ENCODE measurements at places on chromosomes 13 and 19.
A peak's percentile ranks its signal among the peaks of the same experiment; 100 is the strongest.

GRCh38 chr13:109389456-109389855 lies 396.9 kb downstream of the IRS2 start:
- DNase-seq: no peak

DNA sequence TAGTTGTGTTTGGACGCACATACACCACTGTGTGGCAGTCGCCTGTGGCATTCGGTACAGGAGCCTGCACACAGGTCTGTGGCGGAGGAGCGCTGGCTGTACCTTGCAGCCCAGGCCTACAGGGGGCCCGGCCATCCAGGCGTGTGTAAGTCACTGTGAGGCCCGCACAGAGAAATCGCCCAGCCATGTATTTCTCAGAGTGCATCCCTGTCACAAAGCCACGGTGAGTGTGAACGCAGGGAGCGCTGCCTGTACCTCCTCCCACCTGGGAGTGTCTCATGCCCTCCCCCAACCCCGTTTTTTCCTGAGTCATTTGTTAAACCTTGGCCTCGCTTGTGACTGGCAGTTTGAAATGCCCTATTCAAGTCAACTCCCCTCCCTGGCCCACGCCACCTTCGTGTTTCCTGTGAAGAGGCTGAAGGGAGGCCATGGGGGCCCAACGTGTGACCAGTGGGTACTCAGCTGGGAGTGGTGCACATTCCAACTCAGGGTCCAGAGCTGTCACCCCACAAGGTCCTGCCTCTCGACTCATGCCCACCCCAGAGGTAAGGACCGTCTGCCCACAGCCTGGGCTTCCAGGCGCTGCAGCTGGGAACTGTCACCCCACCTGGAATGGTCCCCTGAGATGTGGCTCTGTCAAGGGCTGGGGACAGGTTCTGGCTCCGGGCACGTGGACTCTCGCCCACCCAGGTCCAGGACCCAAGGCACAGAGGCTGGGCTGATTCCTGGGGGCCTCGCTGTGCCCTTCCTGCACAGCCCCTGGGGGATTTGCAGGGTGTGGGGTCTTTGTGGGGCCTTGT lies 11.6 kb upstream of the RASA3 start:
- DNase-seq: peak; percentile 60

DNA sequence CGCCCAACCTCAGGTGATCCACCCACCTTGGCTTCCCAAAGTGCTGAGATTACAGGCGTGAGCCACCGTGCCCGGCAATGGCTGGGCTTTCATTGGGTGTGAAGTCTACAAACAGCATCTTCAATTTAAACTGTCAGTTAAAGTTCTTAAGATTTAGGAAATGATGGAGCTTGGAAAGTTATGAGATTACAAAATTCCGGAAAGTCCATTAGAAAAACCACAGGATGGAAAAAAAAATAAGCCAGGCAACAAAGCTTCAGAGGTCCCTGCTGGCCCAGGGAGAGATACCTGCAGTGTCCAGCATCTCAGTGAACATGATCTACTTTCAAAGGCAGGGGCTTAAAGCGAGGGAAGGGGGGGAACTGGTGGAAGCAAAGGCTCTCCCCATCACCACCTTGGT lies 4.6 kb upstream of the ZNF587B start:
- no peak for DNase-seq

DNA sequence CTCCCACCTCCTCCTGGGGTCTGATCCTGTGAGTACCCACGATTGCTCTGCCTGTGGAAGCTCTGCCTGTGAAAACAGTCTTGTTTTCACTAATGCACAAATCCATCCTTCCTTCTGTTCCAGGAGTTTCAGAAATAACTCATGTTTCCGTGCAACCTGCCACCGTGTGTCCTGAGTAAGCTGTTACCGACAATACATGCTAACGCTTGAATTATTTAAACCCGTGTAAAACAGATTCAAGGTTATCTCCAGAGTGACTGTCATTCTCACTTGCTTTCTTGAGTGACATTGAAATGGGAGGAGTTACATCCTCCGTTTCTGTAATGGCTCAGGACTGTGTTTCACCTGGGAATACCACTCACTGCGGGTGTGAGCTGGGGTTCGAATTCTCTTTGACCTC lies 24.9 kb downstream of the GPR12 start:
- DNase-seq: no peak

GRCh38 chr19:11125994-11126685 lies 29.4 kb downstream of the SPC24 start:
- peak; percentile 76 for DNase-seq

- DNase-seq: no peak
Observed at GRCh38 chr13:46288570-46289259, 77.0 kb downstream of the LRRC63 start.

DNA sequence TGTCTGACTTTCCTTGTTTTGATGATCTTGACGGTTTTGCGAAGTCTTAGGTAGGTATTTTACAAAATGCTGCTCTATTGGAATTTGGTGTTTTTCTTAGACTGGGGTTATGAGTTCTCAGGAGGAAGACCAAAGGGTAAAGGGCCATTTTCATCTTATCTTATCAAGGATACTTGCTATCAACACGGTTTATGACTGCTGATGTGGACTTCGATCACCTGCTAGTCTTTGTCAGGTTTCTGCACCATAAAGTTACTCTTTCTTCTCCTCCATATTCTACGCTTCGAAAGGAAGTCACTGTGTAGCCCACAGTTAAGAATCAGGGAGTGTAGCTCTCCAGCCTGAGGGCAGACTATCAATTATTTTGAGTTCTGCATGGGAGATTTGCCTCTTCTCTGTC lies 7.4 kb upstream of the CEBPG start:
- no peak for DNase-seq

DNA sequence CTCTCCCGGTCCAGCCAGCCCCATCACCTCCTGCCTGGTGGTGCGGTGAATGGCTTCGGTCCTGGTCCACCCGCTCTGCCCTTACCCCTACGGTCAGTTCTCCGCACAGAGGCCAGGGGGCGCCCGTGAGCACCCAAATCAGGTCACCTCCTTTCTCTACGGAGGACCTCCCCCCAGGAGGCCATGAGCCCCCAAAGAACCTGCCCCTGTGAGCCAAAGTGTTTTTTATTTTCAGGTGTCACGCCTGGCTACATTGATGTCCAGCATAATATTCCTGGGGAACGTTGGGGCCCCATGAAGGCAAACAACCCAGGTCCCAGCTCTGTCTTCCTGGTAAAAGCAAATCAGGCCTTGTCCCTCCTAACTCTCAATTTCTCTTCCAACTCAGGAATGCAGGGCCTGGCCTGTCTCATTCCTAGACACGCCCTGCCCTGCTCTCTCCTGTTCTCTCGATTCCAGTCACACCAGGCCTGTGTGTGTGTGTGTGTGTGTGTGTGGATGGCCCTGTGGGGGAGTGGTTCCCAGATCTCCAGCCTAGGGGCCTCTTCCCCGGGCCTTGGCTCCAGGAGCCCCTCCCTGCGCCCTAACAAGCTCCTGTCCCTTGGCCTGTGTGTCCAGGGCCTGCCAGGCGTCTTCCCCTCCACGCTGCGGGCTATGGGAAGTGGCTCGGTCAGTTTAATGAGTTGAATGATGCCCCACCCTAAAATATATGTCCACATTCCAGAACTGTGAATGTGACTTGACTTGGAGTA lies 9.7 kb upstream of the GIPC1 start:
- DNase-seq: peak; percentile 78

GRCh38 chr13:96492766-96493165 lies 402.9 kb downstream of the HS6ST3 start:
- DNase-seq: no peak

DNA sequence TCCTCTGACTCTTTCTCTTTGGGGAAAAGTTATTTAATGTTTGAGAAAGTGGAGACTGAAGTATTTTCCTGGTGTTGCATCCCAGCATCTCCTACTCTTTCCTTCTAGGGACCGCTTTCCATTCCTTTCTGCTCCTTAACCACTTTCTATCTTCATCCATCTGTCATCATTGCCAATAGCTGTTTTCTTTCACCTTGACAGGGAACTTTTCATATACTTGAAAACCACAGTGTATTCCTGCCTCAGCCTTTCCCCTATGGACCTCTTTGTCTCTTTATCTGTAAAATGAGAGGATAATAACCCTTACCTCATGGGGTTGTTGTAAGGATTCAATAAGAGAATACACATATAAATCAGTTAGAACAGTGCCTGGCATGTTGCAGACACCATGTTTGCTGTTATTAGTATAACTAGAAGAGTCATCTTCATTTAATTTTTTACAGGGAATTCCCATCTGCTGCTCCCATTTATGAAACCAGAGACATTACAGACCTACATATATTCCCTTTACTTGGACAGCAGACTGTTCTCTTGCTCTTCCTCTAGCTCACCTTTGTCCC lies 31.8 kb downstream of the LCP1 start:
- no peak for DNase-seq

DNA sequence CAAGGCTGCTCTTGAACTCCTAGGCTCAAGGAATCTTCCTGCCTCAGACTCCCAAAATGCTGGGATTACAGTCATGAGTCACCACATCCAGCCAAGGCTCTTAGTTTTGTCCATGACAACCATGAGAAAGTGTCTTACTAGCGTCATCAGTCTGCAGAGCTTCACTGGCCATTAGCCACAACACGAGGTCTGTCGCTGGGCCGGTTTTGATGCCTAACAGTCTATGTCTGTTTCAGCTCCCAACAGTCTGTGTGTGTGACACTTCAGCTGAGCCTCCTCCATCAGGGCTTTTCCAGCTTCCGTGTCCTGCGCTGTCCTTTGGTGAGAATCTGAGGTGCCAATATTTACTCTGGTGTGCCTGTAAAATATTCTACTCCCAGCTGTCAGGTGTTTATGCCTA lies 47.6 kb downstream of the CEP89 start:
- no peak for DNase-seq

DNA sequence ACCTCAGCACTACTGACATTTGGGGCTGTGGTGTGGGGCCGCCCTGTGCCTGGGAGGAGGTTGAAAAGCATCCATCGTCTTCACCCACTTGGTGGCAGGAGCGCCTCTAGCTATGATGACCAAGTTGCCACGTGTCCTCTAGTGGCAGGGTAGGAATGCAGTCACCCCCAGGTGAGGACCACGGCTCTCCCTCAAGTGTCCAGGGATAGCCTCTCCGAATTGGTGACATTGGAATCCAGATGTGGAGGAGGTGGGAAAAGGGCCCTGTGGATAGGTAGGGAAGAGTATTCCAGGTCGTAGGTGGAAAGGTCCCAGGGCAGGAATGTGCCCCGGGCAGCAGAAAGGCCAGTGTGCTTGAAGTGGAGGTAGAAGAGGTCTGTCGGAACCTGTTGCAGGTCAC lies 37.6 kb downstream of the ARHGEF18 start:
- no peak for DNase-seq

- DNase-seq: no peak
Observed at GRCh38 chr13:48038761-48039160, 1.2 kb downstream of the NUDT15 start.

- DNase-seq: no peak
Observed at GRCh38 chr19:2809387-2810140, 10.1 kb upstream of the ZNF554 start.

DNA sequence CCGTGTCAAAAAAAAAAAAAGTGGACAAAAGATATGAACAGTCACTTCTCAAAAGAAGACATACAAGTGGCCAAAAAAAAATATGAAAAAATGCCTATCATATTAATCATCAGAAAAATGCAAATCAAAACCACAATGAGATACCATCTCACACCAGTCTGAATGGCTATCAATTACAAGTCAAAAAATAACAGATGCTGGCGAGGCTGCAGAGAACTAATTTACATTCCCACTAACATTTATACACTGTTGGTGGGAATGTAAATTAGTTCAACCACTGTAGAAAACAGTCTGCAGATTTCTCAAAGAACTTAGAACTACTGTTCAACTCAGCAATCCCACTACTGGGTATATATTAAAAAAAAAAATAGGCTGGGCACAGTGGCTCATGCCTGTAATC lies 26.5 kb upstream of the FOXO1 start:
- no peak for DNase-seq

DNA sequence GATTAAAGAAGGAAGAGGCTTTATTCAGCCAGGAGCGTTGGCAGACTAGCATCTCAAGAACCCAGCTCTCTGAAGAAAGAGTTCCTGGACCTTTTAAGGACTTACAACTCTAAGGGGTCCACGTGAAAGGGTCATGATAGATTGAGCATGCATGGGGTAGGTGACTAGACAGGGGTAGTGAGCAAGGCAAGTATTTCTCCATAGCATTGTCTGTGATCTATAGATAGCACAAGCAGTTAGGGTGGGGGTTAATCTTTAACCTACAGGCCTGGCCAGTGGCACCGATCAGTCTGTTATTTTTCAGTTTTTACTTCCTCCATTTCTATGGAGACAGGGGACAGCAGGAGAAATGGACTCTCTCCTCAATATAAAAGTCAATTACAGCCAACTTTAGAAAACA lies 983.7 kb downstream of the SLITRK1 start:
- no peak for DNase-seq

GRCh38 chr13:75544681-75545330 lies 4.8 kb upstream of the UCHL3 start:
- DNase-seq: no peak

GRCh38 chr19:23799321-23799720 lies 40.6 kb upstream of the ZNF681 start:
- peak; percentile 33 for DNase-seq

DNA sequence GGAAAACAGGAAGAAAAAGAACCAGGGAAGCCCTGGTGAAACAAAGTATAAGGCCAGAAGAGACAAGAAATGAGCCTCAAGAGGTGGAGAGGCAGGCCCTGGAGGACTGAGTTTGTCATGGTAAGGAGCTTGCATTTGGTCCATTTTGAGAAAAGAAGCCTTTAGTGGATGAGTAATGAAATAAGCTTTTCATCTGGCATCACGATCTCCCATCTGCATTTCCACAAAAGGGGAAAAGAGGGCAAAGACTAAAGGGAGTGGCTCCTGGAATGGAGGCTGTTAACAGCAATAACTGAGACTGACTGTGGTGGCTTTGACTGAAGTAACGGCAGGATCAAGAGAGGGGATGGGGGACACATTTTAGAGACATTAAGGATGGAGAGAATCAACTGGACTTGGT lies 148.8 kb upstream of the NBEA start:
- DNase-seq: no peak

- peak; percentile 74 for DNase-seq
Observed at GRCh38 chr19:4327252-4327876, 11.3 kb downstream of the STAP2 start.

- DNase-seq: no peak
Observed at GRCh38 chr13:43303033-43303729, 279.8 kb downstream of the DNAJC15 start.

GRCh38 chr13:24270639-24271141 lies 38.7 kb upstream of the C1QTNF9 start:
- DNase-seq: peak; percentile 68

DNA sequence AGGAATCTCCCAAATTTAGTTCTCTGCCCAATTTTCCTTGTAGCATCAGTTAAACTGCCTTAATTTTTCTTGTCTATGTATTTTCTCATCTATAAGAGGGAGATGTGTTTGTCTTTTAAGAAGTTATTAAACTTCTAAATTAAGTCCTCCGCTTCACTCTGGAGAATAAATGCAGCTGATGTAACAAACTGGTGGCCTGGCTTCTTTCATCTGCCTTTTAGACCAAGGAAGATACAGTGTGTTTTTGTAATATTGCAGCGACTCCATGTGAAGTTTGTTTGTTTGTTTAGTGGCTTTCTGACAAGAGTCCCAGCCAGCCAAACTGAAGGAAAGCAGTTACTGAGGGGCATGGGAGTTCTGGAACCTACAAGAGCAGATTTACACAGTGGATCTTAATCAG lies 56.4 kb downstream of the KLF12 start:
- DNase-seq: no peak

GRCh38 chr19:35436477-35437405 lies 11.3 kb upstream of the FFAR2 start:
- no peak for DNase-seq

GRCh38 chr13:73336773-73337172 lies 278.0 kb downstream of the KLF5 start:
- no peak for DNase-seq

- DNase-seq: no peak
Observed at GRCh38 chr13:98454389-98454881, 122.5 kb downstream of the STK24 start.

- no peak for DNase-seq
Observed at GRCh38 chr19:33171916-33172359, 22.2 kb upstream of the LRP3 start.

Measured in activated T-cell treated with anti-CD3 and anti-CD28 coated beads, Interleukin-2, amount 50 U/mL, for 1 hour (primary cell).